Brain microvascular endothelial cell (primary cell): ENCODE measurements at places on chromosomes 4 and X.
A peak's percentile ranks its signal among the peaks of the same experiment; 100 is the strongest.

DNA sequence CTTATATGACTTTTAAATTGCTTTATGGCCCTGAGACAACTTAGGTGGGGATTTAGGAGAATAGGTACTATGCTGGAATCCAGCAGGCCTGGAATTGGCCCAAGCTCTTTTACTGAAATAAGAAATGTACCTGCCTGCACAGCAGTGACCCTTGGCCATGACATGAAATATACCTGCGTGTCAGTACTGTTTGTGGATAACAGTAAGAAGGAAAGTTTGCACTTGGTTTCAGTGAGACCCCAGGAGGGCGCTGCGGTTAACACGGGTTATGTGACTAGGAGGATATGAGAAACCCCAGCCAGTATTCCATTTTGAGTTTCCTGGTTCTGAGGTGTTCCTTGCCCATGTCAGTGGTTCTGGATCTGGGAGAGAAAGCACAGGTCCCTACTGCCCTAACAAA, 5.3 kb downstream of the MTM1 start:
- DNase-seq: no peak

DNA sequence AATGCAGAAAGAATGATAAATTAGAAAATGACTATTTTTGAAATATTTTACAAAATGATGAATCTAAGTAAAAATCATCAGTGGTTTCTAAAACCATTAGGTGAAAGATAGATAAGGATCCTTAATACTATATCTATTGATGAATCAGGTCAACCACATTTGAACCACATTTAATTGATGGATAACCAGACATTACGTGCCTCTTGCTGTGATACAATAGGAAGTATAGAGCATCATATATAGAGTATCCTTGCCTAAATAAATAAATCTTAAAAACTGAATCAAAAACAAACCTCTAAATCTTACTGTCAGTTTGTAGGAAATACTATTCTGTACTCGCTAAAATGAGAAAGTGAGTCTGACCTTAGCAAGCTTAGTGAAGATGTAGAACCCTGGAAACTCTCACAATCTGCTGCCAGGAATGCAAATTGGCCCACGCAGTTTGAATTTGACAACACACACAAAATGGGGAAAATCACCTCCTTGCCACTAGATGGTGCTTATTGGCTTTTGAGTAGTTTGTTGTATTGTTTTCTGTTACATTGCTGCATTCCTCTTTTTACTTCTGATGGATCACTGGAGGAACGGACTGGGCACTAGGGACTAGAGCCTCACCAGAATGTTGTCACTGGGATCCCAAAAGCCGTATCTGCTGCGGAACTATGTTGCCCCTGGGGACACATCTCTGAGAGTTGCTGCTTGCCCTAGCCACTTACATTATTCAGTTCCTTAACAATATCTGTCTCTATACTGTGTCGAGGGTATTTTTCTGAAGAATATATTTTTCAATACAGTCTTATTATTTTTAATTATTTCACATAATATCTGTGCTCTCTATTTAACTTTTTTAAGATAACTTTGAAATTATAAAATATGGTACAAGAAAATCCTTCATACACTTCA, 25.4 kb upstream of the SLAIN2 start:
- peak; percentile 59 for DNase-seq

- DNase-seq: peak; percentile 87
These were observed 53.1 kb upstream of the HGFAC start for GRCh38 chr4:3388471-3389232.

DNA sequence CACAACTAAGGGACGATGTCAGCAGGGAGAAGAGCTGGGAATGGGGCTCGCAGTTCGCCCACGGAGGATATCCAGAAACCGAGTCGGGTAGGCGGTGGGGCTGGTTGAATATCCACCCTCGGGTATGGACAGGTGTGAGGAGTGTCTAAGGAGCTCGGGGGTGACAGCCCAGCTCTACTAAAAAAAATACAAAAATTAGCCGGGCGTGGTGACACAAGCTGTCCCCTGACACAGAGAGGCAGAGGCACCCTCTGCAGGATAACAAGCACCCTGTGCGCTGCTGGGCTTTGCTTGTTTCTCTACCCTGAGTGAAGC, 12.2 kb upstream of the ASMTL start:
- DNase-seq: no peak

DNA sequence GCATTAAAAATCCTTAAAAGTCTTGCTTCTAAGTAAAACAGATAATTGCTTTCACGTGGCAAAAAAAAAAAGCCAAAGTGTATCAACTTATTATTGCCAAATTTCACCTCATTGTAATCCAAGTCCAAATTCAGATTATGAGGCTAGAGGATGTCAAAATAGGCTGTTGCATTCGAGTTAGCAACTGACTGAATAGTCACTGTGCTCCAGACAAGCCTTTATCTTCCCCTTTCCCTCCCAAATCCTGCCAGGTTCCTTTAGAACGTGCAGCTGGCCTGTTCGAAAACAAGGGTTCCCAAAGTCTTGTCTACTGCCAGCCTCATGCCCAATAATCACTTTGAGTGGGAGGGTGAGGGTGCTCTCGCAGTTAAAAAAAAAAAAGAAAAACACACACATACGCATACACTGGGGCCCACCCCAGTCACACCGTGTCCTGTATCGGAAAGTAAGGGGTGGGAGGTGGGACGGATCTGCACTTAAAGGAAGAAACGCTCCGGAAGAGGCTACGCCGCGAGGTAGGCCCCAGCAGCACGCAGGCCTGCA, 603 bp downstream of the MAD2L1 start:
- DNase-seq: no peak

GRCh38 chr4:124478470-124478869, 234.1 kb downstream of the ANKRD50 start:
- no peak for DNase-seq

DNA sequence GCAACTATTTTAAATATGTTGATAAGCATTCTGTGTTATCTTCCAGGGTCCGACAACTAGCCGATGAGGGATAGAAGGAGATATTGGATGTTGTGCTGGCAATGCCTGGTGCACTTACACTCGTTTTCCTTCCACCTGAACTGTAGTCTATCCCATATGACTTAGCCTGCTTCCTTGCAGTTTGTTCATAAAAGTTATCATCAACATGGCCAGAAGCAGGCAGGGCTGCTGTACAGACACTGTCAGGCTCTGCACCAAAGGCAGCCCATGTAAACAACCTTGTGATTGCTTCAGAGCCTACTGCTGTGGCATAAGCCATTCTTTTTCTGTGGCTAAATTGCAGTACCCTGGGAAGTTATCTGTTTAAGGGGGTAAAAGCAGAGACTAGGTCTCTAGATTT, 1.6 kb downstream of the MAPK10 start:
- no peak for DNase-seq

- DNase-seq: no peak
These were observed 14.9 kb upstream of the GLUD2 start for GRCh38 chrX:121032531-121032930.

DNA sequence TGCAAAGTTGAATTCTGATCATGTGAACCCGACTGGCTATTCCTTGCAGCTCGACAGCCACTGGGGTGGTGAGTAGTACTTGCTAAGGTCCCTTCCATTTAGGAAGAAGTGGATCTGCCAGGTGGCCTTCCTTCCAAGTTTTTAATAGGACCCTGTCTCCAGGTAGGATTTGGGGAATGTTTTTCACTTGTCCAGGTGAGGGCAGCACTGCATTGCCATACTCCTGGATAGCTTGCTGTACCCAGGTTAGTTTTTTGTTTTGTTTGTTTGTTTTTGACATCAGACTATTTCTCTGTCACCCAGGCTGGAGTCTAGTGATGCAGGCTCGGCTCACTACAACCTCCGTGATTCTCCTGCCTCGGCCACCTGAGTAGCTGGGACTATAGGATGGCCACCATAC, 29.8 kb downstream of the SAGE1 start:
- no peak for DNase-seq

DNA sequence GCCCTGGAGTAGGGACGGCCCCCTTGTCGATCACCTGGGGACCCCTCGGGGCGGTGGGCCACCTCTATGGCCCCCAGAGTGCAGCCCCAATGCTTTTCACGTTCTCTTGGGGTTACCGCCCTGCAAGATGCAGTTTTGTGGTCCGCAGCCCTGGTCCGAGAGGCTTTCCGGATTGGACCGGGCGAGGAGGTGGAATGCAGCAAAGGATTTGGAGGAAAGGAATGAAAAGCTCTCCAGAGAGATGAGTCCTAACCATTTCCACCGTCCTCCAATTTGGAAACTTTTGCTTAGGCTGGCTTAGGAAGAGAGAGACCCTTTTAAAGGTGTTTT, 601 bp downstream of the SLC25A43 start:
- DNase-seq: no peak

DNA sequence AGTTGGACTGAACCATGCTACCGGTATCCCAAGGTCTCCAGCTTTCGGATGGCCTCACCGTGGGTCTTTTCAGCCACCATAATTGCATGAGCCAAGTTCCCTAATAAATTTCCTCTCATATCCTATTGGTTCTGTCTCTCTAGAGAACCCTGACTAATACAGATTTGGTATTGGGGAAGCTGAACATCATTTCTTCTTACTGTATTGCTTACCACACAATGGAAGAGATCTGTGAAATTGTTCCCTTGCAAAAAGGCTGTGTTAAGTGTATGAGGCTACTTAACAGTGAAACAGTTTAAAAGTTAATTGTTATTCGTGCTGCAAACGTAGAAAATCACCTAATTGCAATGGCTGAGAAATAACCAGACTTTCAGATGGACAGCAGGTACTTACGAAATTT, 34.0 kb downstream of the PLAC8 start:
- DNase-seq: no peak

DNA sequence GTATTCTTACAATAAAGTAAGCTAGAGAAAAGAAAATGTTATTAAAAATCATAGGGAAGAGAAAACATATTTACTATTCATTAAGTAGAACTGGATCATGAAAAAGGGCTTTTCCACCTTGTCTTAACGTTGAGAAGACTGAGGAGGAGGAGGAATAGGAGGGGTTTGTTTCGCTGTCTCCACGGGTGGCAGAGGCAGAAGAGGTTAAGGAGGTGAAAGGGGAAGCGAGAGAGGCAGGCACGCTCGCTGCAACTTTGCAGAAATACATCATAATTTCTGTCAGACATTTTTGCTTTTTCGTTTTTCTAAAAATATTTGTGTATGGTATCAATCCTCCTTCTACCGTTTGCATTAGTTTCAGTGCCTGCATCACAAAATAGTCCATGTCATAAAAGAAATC, 2375.1 kb upstream of the AGA start:
- no peak for DNase-seq

- DNase-seq: no peak
These were observed 25.1 kb upstream of the ANK2 start for GRCh38 chr4:113024388-113024787.

GRCh38 chrX:110684653-110685052, 111.0 kb downstream of the CHRDL1 start:
- DNase-seq: no peak

DNA sequence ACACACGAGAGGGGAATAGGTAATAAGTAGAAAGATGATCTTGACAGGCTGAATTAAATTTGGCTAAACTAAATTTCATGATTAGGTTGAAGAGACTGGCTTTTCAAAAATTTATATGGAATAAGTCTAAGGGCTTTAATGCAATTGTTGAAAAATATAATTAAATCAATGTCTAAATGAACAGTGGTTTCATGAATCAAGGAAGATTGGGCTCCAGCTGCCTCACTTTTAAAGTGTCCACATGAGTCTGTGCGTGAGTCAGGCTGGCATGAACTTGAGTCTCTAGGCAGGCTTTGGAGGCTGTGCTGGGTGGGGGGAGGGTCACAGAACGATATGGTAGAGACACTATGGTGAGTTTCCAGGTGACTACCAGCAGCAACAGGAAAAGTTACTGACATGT, 111.9 kb downstream of the SORBS2 start:
- no peak for DNase-seq

GRCh38 chrX:15686818-15687685, 22.4 kb upstream of the CLTRN start:
- peak; percentile 71 for DNase-seq

DNA sequence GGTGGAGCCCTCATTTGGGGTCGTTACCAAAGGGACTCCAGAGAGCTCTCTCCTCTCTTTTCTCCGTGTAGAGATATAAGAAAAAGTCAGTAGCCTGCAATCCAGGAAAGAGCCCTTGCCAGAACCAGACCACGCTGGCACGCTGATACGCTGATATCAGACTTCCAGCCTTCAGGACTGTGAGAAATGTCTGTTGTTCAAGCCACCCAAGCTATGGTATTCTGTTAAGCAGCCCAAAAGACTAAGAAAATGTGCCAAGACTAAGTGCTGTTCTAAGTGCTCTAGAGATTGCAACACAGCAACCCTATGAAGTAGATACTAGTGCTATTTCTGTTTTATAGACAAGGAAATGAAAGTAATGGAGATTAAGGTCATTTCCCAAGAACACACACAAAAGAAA, 205.7 kb downstream of the CAMK2D start:
- DNase-seq: no peak

DNA sequence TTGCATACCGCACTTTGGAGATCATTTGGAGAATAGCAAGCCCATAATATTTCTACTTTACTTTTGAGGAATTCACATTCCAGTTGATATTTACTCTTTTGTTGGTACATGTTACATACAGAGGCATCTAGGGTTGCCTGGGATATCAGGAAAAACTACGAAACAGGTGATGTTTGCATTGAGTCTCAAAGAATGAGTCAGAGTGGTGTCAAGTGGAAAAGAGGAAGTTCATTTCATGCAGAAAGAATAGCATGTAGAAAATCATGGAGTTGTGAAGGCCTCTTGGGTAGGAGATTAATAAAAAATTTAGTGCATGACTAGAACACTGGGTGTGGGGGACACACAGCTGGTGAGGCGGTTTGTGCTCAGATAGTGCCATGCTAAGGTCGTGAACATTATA, 33.5 kb upstream of the ELOVL6 start:
- no peak for DNase-seq

DNA sequence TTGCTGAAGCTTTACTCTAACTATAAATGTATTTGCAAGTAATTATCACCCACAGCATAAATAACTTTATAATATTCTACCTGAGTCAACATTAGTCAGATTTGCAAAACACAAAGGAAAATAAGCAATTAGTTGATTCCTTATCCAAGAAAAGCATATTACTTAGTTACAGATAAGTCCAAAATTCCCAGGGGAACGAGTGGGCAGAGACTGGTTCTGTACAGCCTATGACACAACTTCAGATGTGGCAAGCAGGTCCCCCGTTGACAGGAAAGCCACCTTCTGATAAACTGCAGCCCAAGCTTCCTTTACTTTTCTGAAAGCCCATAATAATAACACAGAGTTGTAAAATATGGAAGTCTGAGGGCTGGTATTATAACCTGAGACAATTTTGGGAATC, 62.4 kb upstream of the NDP start:
- DNase-seq: peak; percentile 23

DNA sequence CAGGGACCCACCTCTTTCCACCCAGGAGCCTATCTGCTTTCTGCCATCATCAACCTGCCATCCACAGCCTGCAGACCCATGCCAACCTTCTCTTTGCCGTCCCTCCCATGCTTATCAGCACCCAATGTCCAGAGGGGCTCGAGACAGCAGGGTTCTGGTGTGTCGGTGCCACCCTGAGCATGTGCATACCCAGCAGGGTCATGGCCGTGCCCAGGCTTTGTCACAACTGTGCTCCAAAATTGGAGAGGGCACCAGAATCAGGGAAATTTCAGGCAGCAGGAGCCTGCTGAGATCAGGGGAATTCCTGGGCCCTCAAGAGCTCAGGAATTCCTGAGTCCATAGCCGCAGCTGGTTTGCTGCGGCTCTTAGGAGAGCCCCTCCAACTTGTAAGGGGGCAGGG, 330.6 kb downstream of the CCSER1 start:
- DNase-seq: no peak

- DNase-seq: no peak
These were observed 146.0 kb downstream of the PJA1 start for GRCh38 chrX:69019073-69019890.
